NAMALWA (cell line): ENCODE measurements at places on chromosomes 2 and 18.

DNA sequence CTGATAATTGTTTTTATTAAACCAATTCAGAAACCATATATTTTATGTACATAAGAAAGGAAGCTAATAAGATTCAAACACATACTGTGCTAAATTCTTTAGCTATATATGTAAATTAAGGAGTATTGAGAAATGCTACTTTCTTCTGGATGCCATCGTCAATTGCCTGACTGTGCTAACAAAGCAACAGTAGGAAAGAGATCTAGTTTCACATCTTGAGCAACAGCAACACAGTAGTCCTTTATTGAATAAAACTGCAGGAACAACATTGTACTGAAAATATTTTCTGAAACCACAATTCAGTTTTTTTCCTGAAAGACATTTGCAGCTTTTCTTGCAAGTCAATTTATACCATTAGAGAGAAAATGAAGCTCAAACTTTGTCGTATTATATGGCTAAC is 1404.9 kb upstream of the SLC39A10 start:
- DNase-seq: no peak

GRCh38 chr2:82789851-82790205 is 1669.3 kb downstream of the SUCLG1 start:
- DNase-seq: no peak

DNA sequence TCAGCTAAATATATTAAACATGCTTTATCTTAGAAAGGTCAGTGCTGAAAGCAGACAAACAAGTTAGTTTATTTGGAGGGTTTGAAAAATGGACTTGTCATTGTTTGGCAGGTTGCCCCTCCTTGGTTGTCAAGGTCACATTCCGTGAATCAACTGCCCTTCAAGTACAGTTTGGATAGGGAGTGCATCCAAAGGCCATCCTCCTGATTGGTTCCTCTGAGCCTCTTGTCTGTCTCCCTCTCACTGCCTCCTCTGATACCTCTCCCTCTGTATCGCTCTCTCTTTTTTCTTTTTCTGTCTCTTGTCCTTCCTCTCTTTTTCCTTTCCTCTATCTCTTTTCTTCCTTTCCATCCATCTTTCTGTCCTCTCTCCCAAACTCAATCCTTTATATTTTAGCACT is 5.4 kb downstream of the ITGAV start:
- no peak for DNase-seq

GRCh38 chr2:204081487-204082425 is 145.2 kb downstream of the ICOS start:
- no peak for DNase-seq

GRCh38 chr2:210536973-210537650 is 19.3 kb upstream of the CPS1 start:
- no peak for DNase-seq

GRCh38 chr18:79530821-79531220 is 135.1 kb downstream of the NFATC1 start:
- no peak for DNase-seq

DNA sequence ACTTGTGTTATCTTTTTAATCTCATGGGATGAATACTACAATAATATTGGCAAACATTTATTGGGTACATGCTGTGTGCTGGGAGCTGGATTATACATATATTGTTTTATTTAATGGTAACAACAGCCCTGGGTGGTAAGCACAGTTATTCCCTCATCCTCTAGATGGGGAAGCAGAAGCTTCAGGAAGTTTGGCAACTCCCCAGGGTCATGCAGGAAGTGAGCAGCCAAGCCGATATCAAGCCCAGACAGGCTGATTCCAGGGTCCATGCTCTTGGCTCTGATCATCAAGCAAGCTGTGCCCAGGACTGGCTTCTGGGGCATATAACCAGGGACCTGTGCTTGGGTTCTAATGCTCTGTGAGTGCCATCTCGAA is 155.8 kb downstream of the ZNF516 start:
- DNase-seq: no peak

DNA sequence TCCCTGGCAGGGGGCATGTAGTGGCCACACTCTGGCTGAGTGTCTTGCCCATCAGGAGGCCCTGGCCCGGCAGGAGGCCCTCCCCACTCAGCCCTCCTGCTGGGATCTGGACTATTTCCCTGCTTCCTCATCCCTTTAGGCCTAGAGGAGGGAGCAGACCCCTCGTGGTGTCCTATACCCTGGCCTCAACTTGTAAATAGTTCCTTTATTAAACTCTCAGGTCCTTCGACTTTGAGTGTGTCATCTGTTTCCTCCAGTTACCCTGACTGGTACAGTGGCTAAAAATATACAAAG is 166.7 kb upstream of the GLI2 start:
- DNase-seq: no peak

DNA sequence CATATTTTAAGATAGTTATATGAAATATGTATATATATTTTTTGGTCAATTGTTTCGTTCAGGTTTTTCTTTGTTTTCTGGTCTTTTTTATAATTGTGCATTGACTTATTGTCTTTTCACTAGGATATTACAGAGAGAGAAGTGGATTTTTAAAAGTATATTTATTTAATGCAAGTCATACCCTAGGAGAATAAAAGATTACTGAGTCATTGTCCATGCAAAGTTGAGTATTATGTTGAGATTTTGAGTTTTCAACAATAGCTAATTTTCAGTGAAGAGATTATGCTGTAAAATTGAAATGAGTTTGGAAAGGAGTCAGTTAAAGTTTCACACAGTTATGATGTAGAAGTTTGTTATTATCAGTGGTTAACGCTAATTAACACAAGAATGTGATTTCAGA is 203.6 kb upstream of the SPRED2 start:
- no peak for DNase-seq

- DNase-seq: peak; percentile 46
Observed at GRCh38 chr2:8543060-8543382, 138.8 kb upstream of the ID2 start.

DNA sequence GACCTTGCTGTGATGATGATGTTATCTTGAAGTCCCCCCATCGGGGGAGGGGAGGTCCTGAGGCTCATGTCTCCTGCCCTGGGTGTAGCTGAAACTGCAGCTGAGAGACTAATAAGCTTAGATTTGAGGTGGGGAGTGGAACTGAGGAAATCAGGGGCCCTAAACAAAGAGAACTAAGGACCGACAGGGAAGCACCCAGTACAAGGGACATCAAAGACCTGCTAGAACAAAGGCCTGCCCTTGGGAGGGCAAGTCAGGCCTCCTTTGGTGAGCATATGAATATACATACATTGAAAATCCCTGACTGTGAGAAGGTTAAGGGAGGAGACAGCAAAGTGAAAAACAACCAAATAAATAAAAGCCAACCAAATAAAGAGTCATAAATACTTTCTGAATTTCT is 1132.5 kb upstream of the CELF4 start:
- no peak for DNase-seq

DNA sequence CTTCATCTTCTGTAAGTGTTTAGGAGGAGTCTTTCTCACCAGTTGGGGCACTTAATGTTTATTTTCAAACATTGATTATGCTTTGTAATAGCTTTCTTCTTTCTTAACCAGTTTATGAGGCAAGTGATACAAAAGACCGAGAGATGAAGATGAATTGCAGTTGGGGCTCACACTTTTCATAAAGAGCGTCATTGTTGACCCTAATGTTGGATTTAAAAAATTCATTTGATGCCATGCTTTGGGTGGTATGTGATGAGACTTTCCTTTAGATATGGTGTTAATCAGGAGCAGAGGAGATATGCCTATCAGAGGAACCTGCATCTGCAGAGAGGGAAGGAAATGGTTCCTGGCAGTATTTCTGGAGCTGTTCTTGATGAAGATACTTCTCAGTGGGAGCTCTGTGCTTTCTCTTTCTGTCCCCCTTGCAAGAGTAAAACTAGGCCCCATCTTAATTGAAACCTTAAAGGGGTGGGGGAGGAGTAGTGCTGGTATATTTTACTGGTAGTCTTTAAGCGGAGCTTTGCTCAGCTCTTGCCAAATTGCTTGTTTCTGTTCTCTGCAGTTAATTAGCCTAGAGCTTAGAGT is 2.3 kb downstream of the EML4 start:
- DNase-seq: peak; percentile 48

DNA sequence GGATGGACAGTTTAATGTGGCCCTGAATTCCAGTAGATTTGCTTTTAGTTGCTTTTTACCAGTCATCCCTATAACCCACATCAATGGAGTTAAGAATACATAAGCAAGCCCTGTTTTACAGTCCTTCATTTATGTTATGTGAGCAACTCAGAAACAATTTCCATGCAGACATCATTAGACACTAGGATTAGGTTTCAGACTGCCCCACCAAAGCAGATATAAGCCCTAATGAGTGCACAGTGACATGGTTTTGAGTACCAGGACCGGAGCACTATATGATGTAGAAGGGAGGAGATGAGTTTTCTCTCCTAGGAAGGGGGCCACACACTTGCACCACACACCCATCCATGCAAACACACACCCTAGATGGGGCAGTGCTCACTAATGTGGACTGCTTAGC is 15.5 kb downstream of the KCNS3 start:
- no peak for DNase-seq

GRCh38 chr2:96316999-96317398 is 8.1 kb upstream of the ITPRIPL1 start:
- DNase-seq: no peak

- DNase-seq: no peak
Observed at GRCh38 chr2:128438091-128438490, 119.4 kb upstream of the HS6ST1 start.

- no peak for DNase-seq
Observed at GRCh38 chr18:62522178-62522503, 684 bp upstream of the ZCCHC2 start.

DNA sequence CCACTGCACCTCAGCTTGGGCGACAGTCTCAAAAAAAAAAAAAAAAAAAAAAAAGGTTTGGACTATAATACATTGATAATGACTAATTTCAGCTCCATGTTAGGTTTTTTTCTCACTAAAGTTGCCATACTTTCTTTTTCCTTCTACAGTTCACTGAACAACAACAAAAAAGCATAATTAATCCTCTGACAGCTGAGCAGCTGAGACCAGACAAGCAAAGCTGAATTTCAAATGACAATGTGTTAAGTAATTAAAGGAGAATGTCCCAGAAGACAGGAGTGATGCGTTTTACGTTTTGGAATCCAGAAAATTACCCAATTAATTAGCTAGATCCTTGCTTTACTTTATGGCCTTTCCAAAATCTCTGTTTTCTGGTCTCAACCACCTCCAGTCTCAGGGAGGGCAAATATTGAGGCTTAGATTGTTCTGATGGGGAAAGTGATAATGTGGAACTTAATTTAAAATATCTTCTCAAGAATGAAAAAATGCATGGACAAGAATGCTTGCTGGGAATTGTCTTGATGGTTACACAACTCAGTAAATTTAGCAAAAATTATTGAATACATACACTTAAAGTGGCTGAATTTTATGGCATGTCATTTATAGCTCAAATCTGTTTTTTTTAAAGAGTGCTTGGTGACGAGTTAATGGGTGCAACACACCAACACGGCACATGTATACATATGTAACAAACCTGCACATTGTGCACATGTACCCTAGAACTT is 17.4 kb upstream of the RMDN2 start:
- no peak for DNase-seq

DNA sequence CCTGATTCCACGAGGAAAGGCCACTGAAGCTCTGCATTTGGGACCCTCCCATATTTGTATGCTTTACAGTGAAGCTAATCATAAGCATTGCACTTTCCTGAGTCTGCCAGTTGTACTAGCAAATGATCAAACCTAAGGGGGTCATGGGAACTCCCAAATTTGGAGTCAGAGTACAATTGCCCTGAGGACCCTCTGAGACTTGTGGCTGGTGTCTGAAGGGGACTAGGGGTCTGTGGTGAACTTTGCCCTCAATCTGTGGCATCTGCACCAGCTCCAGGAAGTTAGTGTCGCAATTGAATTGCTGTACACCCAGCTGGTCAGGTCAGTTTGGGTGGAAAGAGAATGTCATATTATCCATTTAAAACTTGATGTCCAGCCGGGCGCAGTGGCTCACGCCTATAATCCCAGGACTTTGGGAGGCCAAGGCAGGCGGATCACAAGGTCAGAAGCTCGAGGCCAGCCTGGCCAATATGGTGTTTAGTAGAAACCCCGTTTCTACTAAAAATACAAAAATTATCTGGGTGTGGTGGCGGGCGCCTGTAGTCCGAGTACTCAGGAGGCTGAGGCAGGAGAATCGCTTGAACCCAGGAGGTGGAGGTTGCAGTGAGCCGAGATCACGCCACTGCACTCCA is 18.1 kb downstream of the SOWAHC start:
- DNase-seq: no peak

DNA sequence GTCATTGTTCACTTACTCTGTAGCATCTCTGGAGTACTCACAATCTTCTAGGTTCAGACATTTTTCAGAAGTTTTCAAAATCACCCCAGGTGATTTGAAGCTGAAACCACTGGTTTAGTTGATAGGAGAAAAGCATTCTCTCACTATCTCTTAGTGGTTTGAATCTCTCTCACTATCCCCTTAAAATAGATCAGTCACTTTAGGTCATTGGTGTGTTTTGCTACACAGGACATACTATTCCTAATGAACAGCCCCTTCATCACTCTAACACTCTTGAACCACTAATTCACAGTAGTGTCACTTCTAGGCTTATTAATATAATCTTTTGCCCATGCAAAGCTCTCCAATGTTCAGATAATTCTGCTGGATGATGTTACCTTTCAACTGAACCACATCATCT is 34.5 kb downstream of the LYPD6 start:
- DNase-seq: no peak

GRCh38 chr2:239292531-239292930 is 108.3 kb downstream of the HDAC4 start:
- DNase-seq: no peak

GRCh38 chr18:52344881-52345280 is 4.9 kb downstream of the DCC start:
- no peak for DNase-seq

DNA sequence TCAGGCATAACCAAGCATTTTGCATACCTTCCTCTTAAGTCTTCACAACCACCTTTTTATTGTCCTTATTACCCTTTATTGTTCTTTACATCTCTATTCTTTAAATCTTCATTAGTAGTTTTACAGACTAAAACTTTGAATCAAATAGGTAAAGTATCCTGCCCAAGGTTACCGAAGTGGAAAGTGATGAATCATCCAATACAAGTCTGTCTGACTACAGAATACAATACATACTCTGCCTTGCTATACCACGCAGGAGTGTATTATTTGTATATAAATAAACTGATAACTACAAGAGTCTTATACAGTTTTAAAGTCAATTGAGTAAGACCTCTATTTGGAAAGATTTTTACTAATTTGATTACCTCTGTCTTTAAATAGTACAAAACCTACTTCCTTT is 196.0 kb downstream of the ZEB2 start:
- no peak for DNase-seq

DNA sequence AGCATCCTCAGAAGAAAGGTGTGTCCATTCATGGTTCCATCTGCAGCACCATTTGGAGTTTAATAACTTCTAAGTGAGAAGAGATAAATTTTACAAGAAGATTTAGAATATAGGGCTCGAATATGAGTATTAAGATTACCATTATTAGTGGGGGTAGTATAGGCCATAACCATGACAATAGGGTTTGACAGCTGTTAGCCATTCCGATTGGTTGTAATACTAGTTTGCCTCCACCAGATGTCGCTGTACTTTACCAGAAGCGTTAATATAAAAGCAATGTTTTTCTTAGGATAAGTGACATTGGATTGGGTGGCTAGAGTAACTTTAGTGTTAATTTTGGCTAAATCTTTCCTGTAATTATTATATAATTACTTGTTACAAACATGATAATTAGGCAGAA is 107.5 kb upstream of the SRD5A2 start:
- peak; percentile 43 for DNase-seq

- no peak for DNase-seq
Observed at GRCh38 chr2:241050624-241051577, 51.2 kb downstream of the MTERF4 start.

- DNase-seq: no peak
Observed at GRCh38 chr18:22224339-22224738, 55.0 kb downstream of the GATA6 start.
